ENCODE measurements at places on chromosomes 7 and 10.
A peak's percentile ranks its signal among the peaks of the same experiment; 100 is the strongest.

DNA sequence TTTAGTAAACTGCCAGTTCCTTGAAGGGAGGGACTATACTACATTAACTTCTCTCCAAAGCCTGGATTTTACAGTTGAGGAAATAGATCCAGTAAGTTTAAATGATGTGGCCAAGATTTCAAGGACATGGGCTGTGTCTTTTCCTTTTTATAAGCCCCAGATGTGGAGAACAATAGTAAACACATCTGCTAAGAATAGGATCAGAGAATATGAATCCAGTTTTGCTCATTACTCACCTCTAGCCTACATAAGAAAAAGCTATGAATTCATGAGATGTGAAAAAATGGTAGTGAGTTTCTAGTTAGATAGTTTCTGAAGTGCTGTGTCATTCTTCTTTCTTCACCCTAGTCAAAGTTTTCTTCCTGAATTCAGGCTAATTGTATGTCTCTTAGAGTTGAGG, 38.6 kb downstream of the MAGI2 start:
- DNase-seq = no peak

DNA sequence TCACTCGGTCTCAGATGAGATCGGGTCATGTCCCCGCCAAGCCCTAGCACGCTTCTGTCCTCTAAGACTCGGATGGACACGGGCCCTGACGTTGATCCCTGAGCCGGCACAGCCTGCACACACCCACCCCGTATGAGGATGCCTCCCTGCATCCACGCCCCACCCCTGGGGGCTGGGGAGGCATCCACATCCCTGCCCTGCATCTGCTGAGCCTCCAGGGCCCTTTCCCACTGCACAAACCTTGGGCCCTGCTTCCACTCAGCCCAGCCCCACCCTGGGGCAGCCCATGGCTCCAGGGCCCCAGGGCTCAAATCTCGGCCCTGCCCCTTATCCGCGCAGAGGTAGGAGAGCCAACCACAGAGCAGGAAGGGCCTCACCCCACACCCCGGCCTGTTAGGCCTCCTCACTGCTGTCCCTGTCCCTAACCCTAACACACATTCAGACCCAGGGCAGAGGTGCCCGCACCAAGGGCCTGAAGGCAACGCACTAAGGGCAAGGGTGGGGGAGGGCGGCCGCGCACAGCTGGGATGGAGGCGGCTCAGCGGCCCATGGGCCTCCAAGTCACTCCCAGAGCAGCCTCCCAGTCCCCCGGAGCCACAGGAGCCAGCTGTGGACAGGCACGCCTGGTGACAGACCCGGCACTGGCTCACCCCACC, 9.5 kb upstream of the MICALL2 start:
- DNase-seq = no peak

DNA sequence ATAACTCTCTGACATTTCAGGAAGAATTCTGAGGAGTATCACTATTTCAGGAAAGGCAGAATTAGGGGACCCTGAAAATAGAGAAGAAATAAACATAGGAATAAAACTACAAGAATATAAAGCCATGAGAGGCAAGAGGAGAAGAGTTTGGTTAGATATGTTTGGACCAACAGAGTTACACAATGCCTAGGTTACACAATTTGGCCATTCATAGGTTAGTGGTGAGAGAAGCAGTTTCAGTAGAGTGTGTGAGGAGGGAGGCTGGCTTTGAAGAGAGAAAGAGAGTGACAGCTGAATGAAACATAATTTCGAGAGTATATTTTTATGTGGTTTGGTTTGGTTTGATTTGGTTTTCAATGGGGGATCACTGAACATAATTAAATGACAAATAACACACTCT, 783.2 kb upstream of the LRRN3 start:
- no peak for DNase-seq

DNA sequence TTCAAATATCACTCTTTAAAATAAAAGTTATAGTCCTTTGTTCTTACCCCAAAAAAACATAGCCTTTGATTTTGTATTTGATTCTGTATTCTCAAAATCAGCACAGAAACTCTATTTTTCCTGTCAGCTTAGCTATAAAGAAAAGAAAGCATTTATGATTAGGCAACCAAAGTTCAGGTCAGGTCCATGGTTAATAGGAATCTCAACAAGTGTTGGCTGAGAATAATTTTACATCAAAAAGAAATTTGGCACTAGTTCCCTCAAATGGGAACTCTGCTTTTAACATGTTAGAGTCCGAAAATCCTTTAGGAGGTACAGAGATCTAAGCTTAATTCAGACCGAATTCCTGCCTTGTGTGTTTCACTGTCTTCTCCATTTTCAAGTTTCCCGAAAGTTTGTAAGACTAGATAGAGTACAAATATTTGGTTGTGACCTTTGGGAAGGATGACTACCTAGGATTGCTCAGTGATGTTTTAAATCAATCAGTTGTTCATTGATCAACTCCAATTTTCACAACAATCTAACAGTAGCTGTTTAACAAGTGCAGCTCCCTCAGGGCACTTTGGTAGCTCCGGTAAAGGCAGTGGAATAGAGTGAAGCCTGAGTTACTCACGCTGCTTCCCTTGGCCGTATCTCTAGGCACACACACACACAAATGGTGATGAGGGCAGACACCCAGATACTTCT, 8.8 kb upstream of the ENO4 start:
- DNase-seq = no peak

DNA sequence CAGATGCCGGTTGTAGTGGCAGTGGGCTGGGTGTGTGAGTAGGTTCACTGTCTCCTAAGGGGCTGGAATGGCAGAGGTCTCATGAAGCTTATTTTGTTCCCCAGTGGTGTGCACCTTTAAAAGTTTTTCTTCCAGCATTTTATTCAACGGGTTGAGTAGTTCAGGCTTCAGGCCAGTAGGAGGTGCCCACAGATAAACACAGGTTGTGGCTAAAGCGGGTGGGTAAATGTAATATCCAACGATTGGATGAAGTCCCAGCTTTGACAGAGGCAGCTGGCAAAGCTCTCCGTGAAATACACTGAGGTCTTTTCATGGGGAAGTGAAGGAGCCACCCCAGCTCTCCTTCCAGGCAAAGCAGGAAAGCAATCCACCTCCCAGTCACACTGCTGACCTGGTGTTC, 339.8 kb upstream of the LRRTM3 start:
- DNase-seq = peak; percentile 5

DNA sequence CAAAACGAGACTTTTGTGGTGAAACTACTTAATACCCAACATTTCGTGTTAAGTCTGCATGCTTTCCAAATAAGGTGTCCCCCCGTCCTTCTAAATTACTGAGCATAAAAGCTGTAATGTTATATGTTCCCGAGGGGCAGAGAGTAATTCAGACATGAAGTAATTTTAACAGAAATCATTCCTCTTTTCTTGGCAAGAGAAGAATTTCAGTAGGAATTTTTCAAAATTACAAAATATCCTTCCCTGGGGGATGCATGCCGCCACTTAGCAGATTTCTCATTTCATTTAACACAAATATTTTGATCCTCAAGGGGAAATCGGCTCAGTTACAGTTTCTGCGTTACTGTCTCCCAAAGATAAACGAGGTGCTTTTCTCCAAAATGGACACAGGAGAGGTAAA, 213.2 kb upstream of the RHOBTB1 start:
- DNase-seq = no peak

DNA sequence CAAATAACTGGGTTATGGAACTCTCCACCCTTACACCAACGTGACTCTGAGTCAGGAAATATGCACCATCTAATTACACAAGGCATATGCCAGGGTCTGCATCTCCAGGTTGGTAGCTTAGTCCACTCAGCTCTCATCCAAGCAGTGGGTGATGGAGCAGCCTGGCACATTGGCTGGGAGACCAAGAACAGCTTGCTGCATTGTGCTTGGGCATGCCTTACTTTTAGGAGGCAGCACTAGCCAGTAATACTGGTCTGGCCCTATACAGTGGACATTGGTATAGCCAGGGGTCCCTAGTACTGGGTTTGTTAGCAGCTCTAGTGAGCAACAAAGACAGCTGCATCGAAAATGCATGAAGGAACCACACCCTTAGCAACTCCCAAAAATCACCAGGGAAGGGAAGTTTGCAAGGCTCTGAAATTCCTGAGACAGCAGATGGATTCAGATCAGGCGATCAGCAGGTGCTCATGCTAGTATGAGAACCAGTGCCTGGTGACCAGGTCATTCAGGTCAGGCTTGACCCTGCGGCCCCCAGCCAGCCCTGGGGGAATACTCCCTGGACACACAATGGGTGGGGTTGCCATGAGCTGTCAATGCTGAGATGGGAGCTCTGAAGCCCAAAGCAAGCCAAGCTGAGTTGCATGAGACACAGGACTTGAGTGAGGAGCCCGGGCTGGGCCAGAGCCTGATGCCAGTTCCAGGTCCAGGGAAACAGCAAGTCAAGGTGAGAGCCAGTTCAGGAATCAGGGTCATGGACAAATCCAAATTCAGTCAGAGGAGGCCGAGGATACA, 217.9 kb upstream of the ZMIZ1 start:
- no peak for DNase-seq

DNA sequence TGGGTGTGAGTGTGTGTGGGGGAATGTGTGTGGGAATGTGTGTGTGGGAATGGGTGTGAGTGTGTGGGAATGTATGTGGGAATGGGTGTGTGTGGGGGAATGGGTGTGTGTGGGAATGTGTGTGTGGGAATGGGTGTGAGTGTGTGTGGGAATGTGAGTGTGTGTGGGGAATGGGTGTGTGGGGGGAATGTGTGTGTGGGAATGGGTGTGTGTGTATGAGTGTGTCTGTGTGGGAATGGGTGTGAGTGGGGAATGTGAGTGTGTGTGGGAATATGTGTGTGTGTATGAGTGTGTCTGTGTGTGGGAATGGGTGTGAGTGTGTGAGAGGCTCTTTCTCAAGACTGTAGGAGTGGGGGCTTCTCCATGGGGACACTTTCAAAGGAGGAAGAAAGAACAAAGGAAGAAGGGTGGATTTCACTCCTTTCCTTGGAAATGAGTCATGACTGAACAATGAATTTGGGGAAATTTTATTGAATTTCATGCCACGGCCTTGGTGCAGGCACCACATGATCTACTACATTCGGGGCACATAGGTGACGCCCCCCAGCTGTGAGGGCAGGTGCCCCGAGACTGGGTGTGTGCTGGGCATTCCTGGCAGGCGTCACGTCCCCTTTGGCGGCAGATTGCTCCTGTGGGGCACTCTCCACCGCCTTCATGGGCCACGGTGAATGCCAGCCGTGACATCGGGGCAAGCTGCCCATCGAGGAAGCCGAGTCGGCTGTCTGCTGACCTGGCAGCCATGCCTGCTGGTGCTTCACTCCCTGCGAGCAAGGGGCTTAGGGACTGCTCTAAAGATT, 88.8 kb upstream of the INSIG1 start:
- DNase-seq = no peak

DNA sequence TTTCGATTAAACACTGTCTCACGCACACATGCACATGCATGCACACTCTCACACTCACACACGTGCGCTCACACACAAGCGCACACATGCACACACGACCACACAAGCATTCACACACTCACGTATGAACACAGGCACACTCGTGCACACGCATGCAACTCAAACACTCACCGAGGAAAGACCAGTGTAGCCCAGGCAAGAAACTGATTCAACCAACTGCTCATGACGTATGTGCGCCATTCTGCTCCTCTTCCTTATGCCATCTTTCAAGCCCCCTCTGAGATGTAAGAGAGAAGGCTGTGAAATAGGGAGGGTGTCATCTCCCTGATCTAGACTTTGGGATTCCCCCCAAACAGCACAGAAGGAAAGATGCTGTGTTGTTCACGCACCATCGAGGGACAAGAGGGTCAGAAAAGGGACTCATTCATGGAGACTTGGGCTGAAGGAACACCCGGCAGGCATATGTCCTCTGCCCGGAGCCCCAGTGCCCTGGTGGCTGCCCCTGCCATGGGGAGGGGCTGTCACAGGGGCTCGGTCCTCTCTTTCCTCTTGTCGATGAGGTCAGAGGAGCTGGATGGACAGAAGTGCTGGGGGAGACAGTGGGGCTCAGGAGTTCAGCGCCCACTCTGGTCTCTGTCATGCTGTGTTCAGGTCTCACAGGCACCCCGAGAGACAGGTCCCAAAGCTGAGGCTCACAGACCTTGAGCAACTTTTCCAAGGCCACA, 130.1 kb upstream of the SHH start:
- no peak for DNase-seq

Measured in NCI-H2081 (cell line).